A549 (cell line): ENCODE measurements at places on chromosomes 3 and 15.

DNA sequence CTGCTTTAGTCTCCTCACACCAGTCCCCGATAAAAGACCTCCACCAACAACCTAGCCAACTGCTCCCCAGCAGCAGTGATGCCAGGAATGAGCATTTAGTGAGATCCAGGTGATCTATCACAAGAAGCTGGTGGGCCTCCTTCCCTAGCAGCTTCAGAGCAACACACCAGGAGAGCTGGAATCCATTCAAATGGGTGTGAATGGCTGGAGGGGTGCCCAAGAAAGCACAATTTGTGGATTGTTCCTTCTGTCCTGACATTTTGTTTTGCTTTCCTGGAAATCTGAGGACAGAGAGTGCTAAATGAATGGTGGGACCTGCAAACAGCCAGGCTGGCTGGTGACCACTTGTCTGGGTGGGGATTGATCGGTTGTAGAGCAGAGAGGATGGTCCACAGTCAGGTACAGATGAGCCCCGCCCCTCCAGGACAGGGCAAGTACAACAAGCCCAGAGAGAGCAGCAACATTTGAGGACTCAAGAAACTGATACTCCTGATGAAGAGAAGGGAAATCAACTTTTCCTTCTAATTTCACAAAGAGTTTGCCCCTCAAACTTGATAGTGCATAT is 316.8 kb downstream of the VPS13C start:
- DNase-seq = no peak

GRCh38 chr3:142888099-142888480 is 793 bp downstream of the PCOLCE2 start:
- DNase-seq = peak; percentile 90

DNA sequence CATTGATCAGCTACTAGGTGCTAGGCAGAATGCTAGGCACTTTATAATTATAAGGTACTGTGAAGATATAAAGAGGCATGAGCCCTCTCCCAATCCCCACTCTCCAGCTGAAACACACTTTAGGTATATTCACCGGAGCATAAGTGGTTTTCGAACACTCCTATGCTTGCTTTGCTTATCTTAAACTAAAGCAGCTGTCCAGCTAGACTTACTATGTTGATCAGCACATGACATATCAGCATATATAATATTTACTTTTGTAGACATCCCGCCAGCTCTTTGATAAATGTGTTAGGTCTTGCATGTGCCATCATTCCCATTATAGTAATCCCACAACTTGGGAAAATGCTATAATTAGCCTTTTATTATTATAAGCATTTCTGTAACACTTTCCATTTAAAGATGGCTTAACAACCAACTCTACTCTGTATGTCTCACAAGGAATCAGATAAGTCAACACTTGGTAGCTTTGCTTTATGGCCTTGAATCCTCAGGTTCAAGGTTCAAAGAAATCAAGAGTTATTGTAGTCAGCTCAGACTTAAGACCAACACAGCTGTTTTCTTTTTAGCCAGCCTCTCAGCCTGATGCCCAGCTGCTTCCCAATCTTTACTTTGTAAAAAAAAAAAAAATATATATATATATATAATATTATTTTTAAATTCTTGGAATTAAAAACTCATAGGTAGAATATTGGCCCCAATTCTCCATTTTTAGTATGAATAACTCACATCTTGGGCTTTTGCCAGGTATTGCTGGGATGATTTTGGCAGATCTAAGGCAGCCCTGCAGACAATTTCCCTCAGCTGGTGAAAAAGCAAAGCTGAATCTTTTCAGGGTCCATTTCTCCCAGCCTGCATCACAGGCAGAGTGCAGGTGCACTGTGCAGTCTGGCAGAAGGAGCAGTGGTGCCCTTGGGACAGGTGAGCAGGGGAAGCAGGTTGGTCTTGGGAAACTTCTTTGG is 104.2 kb downstream of the THRB start:
- DNase-seq = no peak

GRCh38 chr3:119774444-119774843 is 7.5 kb upstream of the NR1I2 start:
- DNase-seq = no peak

DNA sequence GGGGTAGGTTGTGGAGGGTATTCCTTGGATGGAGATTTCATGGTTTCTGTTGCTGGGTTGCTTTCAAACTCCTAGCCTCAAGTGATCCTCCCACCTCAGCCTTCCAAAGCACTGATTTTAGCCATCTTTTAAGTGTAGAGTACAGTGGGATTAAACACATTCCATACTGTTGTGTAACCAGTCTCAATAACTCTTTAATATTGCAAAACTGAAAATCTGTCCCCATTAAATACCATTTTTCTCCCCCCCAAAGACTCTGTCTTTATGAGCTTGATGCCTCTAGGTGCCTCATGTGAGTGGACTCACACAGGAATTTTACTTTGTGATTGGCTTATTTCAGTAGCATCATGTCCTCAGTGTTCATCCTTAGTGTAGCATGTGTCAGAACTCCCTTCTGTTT is 74.7 kb upstream of the ATP10A start:
- DNase-seq = no peak

- no peak for DNase-seq
Observed at GRCh38 chr15:96187341-96188305, 142.9 kb upstream of the NR2F2 start.

GRCh38 chr15:48112242-48112641 is 8.5 kb upstream of the SLC24A5 start:
- DNase-seq = no peak

- no peak for DNase-seq
Observed at GRCh38 chr15:35271371-35272043, 186.4 kb upstream of the NANOGP8 start.

- no peak for DNase-seq
Observed at GRCh38 chr3:29594261-29594660, 313.4 kb downstream of the RBMS3 start.
